ENCODE measurements at places on chromosomes 1 and 21.

- no peak for DNase-seq
These were observed 20.1 kb upstream of the ARHGAP29 start for GRCh38 chr1:94257444-94257843.

GRCh38 chr1:39539252-39539790 is 37.3 kb downstream of the PABPC4 start:
- peak; percentile 85 for DNase-seq

DNA sequence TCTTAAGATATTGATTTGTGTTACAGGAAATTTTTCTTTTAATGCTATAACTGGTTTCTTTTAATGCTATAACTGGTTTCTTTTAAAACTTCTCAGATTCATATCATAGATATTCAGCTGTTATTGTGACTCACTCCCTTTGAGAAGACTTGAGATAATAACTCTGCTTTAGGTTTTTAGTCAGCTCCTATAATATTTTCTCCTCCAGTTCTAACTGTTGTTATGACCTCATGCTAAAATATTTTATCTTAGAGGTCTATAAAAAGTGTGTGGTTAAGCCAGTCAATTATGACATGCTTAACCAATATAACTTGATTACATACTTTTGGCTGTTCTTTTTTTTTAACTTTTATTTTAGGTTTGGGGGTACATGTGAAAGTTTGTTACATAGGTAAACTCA is 280.2 kb downstream of the PTGER3 start:
- DNase-seq, result no peak

- DNase-seq, result peak; percentile 64
These were observed 14.1 kb downstream of the HENMT1 start for GRCh38 chr1:108646648-108647269.

GRCh38 chr1:22247527-22248245 is 104.8 kb upstream of the WNT4 start:
- DNase-seq, result no peak

DNA sequence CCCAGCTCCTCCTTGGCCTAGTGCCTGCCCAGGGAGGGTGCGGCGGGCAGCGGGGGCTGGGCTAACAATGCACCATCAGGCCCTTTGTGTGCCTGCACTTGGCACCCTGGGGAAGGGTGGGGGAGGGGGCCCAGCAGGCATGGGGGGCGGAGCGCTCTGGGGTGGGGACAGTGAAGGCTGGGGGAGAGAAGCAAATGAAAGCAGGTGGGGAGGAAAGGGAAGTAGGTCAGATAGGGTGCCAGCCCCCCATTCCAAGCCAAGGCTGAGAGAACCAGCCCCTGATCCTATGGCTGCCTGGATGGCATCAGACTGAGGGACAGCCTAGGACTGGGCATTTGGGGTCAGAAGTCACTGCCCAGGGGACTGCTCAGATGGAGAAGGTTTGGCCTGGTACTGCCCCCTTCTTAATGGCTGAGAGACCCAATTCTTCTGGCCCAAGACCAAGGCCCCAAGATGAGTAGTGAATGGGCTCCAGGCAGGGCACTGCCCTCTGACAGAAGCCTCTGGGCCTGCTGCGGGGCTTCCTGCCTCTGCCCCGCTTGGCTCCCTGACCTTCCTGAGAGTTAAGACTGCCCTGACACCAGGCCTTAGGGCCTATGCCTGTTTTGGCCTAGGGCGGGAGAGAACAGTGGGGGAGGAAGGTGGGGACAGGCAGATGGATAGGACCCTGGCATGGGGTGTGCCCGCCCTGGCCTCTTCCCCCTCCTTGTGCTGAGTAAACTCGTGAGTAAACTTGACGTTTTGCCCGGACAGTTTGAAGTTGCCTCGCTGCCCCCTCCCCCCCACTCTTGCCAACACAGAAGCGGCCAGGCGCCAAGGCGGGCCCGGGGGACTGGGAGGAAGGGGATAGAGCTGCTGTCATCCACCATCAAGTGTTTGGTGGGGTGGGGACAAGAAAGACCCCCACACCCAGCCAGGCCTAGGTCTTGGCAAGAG is 2.7 kb downstream of the ZBTB7B start:
- no peak for DNase-seq

- no peak for DNase-seq
These were observed 3.5 kb upstream of the TTC22 start for GRCh38 chr1:54804471-54805132.

DNA sequence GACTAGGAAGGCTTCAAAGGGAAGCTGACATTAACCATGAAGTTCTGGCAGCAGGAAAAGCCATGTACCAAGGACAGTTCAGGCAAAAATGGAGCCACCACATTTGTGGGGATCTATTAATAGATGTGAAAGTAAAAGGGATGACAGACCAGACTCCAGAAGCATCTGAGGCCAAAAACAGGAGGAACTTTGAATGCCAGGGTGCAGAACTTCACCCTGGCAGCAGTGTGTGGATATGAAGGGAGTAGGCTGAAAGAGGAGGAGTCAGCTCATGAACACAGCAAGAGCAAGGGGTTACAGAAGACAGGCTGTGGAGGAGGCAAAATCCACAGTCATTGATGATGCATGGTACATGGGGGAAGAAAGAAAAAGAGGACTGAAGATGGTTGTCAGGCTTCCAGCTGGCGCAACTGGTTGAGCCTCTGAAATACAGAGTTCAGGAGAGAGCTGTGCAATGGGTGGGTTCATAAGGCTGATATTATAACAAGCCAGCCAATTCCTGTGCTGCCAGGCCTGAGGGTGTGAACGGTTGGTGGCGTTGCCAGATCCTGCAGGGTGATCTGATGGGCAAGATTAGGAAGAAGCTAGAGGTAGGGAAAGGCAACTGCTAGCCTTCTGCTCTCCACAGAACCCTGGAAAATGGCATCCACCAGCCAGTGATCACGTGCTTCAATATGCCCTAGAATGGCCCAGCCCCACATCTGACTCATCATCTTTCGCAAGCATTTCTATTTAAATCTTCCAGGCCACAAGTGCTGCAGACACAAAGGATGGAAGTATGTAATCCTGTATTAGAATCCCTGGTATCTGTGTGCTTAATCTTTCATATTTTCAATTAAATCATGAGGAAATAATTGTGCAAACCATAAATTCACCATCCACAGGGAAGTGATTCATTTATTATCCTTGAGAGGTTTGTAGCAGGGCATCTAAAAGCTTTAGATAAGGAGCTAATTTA is 81.9 kb downstream of the SLC25A24 start:
- DNase-seq, result peak; percentile 29

- DNase-seq, result no peak
These were observed 1.2 kb downstream of the RGL1 start for GRCh38 chr1:183806125-183806524.

Data from SK-MEL-5 (cell line).